ELR (cell line): ENCODE measurements at places on chromosomes 4 and X.

GRCh38 chr4:86014599-86014998 lies 345.3 kb downstream of the MAPK10 start:
- DNase-seq = no peak

- DNase-seq = no peak
Measured at GRCh38 chrX:35458142-35458541, 340.0 kb upstream of the MAGEB16 start.

GRCh38 chr4:121712783-121713182 lies 16.0 kb upstream of the ANXA5 start:
- no peak for DNase-seq

DNA sequence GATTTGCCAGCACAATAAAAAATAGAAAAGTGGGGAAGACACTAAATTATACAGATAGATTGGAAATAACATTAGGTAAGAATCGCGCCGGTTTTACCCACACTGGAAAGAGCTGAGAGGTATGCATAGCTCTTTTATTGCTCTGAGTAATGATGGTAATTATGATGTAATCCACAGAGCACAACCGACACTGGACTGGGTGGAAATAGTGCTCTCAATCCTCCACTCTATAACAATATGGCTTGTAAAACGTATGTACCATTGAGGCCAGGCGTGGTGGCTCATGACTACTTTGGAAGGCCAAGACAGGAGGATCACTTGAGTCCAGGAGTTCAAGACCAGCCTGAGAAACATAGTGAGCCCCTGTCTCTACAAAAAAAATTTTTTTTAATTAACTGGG lies 104.3 kb upstream of the RAPGEF2 start:
- peak; percentile 78 for DNase-seq

GRCh38 chr4:164989471-164989870 lies 12.0 kb upstream of the TRIM61 start:
- DNase-seq = no peak

DNA sequence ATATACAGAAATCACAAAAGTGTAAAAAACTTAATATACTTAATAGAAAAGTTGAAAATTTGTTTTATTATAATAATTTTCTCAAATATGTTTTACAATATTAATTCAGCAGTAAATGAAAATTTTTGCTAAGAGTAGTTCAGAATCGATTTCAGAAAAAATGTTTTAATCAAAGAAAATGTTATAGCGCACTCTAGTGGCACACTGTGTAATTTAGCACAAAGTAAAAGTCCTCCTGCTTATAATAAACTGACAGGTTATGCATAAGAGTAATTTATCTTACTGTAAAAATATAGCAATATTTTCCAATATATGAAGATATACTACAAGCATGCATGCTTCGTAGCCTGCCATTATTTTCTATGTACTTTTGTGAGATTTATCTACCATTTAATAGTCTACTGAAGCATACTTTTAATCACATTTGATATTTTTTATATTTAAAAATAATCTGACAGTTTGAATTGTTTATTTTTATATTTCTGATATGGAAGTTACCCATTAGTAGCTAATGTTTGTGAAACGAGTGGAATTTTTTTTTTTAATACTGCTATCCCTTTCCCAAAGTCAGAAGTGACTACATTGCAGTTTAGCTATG lies 217.9 kb upstream of the KLHL4 start:
- DNase-seq = peak; percentile 0

DNA sequence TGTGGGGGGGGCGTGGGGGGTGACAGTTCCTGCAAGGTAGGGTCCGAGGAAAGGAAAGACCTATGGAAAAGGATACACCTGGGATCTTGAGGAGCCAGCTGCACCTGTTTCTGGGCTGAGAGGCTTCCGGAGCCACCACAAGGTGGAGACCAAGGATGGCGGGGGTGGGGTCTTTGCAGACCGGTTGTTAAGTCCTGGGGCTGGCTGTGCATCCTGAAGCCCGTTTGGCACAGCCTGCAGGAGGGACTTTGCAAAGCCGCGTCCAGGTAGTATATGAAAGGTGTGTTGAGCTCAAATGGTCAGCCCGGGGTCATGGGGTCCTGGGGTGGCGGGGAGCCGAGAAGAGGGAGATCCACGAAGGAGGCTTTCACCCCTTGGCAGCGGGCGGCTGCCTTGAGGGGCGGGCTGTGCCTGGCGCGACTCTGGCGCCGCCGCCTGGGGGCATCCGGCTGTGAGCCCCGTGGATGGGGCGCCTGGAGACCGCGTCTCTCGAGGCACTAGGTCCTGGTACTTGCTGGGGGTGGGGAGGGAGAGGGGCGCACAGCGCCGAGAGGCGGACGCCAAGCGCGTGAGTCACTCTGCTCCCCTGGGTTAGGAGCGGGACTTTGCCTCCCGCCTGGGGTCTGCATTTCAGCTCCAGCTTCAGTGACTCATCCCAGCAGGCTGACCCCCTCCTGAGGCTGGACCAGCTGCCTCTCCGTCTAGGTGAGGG lies 58.2 kb upstream of the DYNLT3 start:
- peak; percentile 51 for DNase-seq

DNA sequence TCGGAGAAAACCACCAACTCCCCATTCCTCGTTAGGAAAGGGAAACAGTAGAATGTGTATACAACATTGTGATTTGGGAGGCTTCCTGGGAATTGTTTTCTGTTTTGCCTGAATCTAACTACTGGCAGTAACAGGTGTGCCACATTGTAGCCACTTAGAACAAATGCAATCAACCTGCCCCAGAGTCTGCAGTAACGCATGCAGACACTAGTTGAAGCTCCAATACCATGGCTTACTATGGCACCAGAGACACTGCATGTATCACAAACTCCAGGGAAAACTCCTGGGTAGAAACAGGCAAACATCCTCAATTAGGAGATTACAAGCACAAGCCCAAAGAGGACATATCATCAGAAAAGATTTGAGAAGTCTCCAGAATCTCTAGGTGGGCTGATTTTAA lies 154.2 kb upstream of the NEIL3 start:
- peak; percentile 7 for DNase-seq

DNA sequence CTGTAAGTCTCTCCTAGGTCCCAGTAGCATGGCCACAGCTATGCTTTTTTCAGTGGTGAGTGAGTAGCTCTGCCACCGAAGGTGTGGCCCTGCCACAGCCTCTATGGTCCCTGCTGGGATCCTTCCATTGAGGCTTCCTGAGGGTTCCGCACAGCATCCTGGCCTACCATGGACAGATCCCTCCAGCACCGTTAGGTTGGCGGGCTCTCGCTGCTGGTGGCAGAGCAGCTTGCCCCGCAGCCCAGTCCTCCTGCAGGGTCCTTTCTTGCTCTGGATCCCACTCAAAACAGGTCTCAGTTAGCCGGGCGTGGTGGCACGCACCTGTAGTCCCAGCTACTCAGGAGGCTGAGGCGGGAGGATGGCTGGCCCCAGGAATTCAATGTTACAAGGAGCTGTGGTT lies 2.4 kb upstream of the PDZD4 start:
- DNase-seq = no peak

DNA sequence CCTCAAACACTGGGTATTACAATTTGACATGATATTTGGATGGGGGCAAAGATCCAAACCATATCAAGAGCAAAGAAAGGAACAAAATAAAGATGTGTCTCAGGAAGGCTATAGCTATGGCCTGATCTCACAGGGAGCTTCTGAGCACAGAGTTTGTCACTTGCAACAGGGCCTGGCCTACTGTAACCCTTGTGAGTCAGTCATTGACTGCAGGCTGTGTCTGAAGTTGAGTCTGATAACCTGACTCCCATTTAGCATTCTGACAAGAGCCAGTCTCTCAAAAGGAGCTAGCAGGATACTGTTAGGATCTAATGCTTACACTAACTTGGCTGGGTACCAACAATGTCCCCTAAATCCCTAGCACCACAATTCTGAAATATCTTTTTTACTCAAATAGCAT lies 612.5 kb upstream of the TECRL start:
- DNase-seq = no peak

DNA sequence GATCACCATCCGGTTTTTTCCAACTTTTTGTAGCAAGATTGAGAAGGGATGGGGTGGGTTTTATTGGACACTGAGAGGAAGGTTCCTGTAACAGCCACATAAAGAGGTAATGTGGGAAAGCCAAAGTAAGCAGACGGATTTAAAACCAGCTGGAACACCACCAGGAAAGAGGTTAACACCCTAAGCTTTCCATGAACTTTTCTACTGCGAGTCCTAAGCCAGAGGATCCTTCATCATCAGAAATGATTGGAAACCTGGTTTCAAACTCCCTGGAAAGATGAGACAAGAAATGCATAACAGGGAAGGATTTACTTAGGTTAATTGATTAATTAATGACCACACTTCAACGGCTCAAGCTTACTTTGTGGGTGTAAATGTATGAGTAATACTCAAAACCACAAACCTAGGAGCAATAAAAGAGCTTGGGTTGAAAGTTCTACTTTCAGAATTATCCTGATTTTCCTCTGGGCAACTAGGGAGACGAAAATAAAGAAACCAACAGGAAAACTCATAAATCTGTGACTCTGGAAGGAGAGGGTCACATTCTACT lies 91.5 kb downstream of the COX18 start:
- no peak for DNase-seq

DNA sequence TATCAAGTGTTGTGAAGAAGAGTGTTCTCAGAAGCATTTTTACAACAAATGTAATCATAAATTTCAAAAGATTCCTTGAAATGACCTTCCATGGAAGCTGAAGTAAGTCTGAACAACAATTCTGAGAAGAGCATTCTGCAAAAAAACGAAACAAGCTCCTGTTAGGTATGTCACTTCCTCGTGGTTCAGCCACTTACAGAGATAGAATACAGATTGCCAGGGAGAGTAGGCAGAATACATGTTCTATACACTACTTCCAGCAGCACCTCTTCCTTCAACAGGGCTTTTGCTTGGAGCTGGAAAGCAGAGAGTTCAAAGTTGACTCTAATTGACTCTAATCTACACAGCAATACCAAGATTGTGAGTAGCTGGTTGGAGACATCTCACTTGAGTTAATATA lies 274.5 kb downstream of the ADGRA3 start:
- no peak for DNase-seq

- peak; percentile 76 for DNase-seq
Measured at GRCh38 chr4:123361195-123361861, 35.3 kb upstream of the SPRY1 start.

- DNase-seq = no peak
Measured at GRCh38 chr4:99102634-99103033, 14.0 kb upstream of the ADH5 start.

GRCh38 chr4:75714011-75714410 lies 10.4 kb upstream of the USO1 start:
- DNase-seq = no peak

- DNase-seq = peak; percentile 13
Measured at GRCh38 chr4:6695660-6696610, 2.3 kb downstream of the S100P start.

DNA sequence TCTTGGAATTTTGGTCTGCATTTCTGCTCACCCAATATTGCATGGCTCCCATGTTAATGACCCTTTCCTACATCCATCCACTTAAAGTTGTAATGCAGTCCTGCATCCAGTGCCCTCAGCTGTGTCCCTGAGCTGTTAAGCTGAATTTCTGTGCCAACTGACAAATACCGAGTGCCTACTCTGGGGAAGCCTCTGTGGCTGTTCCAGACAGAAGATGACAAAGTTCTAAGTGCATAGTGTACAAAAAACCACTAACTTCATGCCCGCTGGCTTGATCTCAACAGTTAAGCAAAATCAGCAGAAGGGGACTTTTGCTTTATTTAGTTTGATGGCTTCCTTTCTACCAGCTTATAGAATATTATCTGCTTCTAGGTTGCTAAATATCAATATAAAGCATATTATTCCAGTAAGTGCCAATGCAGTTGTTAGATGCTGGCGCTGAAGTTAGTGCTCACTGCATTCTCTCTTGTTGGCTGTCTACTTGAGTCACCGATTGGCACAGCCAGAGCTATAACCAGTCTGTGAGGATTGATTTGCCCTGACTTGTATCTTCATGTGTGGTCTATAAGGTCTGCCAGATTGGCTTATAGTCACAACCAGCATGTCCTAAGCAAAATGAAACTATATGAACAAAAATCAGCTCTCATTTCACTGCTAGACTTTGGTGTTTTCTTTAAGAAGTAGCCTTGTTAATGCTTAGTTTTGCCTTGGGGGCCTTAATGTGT lies 98.9 kb downstream of the KLHL8 start:
- no peak for DNase-seq

DNA sequence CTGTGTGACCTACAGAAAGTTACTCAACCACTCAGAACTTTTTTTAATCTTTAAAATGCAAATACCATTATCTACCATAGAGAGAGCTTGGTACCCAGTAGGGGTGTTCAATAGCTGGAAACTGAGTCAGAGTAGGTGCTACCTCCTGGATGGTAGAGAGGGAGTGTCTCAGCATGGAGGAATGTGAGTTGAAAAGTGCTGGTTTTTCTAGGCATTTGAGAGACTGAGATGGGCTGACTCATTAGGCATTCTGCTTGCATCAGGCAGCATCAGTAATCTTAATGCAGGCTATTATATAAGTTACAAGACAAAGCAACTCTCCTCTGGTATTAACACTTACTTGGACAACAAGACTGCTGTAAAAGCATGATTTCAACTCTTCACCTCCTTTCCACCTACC lies 70.9 kb upstream of the ARHGEF9 start:
- peak; percentile 76 for DNase-seq

DNA sequence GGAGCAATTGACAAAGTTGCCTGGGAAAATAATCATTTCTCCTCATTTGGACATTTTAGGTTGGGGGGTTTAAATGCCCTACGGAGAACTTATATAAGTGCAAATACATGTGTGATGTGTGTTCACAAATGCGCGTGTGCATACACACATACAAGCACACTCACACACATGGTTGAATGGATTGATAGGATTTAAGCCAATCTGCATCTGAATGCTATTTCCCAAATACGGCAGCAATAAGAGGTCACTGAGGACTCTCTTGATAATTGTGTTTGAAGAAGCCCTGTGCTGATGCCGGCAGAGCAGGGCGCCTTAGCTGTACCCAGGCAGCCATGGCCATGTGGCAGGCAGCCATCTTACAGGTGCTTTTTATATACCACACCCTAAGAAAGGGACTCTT lies 165.3 kb upstream of the LEF1 start:
- DNase-seq = no peak

DNA sequence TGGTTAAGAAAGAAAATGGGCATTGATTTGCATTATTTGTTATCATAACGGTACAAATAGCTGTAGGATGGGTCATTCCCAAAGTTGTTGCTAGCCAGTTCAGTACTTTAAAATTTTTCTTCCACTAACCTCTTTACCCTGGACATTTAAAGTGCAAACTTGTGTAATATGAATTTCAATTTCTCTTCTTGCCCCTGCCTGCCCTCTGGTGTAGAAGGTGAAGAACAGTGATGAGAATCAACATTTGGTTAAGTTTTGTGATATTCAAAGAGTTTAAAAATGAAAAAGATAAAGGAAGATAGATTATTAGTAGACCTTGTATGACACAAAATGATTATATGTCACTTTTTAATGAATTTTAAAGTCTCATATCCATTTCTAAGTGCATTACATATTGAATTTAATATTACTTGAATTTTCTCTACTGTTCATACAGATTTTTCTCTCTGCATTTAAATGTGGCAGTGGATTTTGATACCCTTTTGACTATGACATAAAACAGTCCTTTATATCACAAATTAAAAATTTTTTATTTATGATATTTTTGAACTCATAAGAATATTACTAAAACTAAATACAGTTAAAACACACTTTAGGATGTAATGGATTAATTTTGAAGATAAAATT lies 337.7 kb downstream of the BMPR1B start:
- peak; percentile 13 for DNase-seq

- DNase-seq = peak; percentile 22
Measured at GRCh38 chrX:53684415-53685192, 1.9 kb downstream of the HUWE1 start.
